A673 (cell line): ENCODE measurements at places on chromosomes 3 and 15. TPM values are rescaled to one million over a fixed set of nuclear protein-coding genes. Genes with fewer than 3 reads are reported as not detected.

Gene HIGD2B
- total RNA-seq: not detected in 2 replicates

Gene ITGA11
- total RNA-seq: 0.17 and 0.45 TPM in 2 replicates

DNA sequence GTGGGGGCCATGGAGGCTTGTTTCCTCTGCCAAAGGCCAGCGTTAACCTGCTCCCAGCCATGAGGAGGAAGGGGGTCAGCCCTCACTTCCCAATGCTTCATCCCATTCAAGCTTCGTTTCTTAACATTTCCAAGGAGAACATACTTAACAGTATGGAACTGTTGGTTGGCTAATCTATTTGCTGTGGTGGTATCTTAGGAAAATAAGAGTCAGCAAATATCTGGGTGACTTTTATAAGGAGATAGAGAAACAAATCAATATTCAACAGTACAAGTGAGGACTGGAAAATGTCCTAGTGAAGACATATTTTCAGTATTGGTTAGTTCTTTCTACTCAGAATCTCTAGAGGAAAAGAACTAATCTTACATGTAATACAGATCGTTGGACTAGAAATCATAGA, 223.8 kb upstream of the ARRDC4 start:
- no peak overlapping the region for H3K4me3 ChIP-seq
- no peaks in the 10 kb centered on the region for H3K36me3 ChIP-seq
- DNase-seq: no peak
- no peaks in the 10 kb centered on the region for H3K4me1 ChIP-seq
- no peak overlapping the region for H3K27ac ChIP-seq

DNA sequence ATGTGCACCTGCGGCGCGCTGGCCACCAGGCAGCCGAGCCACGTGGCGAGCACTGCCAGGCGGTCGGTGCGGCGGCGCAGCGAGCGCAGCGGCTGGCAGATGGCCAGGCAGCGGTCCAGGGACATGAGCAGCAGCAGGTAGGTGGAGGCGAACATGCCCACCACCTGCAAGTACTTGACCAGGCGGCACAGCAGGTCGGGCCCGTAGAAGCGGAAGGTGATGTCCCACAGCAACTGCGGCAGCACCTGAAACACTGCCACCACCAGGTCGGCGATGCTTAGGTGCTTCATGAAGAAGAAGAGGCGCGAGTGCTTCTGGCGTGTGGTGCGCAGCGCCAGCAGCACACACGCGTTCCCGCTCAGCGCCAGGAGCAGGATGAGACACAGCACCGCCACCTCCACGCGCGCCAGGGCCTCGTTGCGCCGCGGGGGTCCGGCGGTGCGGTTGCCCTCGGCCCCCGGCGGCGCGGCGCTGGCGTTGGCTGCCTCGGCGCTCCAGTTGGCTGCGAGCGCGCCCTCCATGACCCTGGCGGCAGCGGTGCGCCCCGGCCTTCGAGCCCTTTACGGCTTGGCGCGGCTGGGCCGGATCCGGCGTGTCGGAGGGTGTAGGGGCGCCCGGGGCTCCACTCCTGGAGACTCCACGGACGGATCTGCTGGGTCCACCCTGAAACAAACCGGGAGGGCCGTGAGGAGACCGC, 1.6 kb downstream of the OXTR start:
- DNase-seq: no peak
- H3K27ac ChIP-seq: no peak overlapping the region
- H3K4me1 ChIP-seq: peaks cover 7% of the 10 kb centered on the region
- H3K4me3 ChIP-seq: no peak overlapping the region
- H3K27me3 ChIP-seq: peaks cover 6% of the 10 kb centered on the region

Gene SOX14
- total RNA-seq: not detected in 2 replicates
